ENCODE measurements at places on chromosomes 1 and 21.

GRCh38 chr1:205042911-205043806 lies at the start of gene CNTN2:
TSS of gene CNTN2 (plus strand) at chr1:205043212. CDS start at chr1:205053186, 9,974 bp downstream.
- DNase-seq: no peak

GRCh38 chr1:112406771-112407170 lies 10.8 kb downstream of the CTTNBP2NL start:
- DNase-seq: no peak

DNA sequence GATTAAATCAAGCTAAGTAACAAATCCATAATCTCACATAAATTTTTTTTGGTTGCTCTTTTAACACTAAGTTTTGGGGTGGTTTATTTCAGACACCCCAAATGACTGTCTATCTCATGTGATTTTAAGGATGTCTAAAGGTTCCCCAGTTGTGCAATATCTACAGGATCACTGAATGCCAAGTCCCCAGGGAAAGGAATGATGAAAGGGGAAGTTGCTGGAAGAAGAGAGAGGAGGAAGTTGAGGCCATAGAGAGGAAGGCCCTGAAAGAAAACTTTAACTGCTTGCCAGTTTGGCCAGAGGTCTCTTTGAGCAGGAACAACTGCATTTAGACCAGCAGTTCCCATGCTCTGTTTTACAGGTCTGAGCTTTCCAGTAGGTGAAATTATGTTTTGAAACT lies 27.5 kb upstream of the SLC19A2 start:
- DNase-seq: no peak

DNA sequence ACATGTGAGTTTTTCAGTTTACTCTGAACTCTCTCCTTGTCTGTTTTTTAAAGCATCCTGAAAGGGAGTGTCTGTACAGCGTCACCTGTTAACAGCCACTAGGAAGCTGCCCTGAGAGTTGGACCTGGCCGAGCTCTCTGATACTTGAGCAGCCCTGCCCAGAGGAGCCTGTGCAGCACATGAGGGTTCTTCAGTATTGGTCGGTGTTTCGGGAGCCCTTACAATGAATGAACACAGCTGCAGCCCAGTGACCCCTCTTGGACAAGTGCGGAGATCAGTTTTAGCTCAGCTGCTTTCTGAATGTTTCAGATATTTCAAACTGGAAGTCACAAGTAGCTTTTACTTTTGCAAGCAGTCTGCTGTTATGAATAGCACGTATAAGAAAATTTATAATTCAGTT lies 39.2 kb downstream of the ADARB1 start:
- DNase-seq: no peak

GRCh38 chr1:183097438-183098051 lies 74.3 kb downstream of the LAMC1 start:
- DNase-seq: no peak

- no peak for DNase-seq
Measured at GRCh38 chr21:26001356-26001755, 169.2 kb downstream of the APP start.

DNA sequence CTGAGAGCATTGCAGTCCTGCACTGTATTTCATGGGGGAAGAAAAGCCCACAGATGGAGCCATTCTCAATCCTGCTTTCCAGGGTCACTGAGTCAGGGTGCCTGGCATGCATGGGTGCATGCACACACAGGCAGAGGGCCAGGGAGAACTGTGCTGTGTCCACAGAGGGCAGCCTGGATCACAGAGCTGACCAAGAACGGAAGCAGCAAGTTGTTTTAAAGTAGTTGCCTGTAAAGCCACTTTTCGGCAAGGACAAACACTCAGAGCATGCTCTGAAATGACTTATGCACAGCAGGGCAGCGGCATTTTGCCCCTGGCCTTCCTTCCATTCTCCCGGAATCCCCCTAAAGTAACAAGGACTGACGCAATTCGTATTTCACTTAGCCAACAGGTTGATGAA lies 3.6 kb downstream of the ERG start:
- DNase-seq: no peak

DNA sequence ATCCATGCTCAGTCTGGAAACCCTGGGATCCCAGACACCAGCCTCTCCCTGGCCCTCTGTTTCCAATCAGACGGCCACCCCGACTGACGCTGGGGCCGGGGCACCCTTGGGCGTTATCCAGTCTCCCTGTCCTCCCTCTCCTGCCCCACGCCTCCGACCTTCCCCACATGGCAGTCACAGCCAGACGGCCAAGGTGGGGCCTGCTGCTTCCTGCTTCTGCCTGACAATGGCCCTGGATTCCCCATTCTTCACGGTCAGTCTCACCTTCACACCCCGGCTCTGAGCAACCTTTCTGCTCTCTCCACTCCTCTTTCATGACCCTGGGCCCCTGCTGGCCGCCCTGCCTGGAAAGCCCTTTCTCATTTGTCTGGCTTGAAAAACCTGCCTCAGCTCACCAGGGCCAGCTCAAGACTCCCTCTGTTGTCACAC lies 6.6 kb downstream of the GNG4 start:
- no peak for DNase-seq

GRCh38 chr1:60558236-60558635 lies 484.7 kb upstream of the C1orf87 start:
- no peak for DNase-seq

DNA sequence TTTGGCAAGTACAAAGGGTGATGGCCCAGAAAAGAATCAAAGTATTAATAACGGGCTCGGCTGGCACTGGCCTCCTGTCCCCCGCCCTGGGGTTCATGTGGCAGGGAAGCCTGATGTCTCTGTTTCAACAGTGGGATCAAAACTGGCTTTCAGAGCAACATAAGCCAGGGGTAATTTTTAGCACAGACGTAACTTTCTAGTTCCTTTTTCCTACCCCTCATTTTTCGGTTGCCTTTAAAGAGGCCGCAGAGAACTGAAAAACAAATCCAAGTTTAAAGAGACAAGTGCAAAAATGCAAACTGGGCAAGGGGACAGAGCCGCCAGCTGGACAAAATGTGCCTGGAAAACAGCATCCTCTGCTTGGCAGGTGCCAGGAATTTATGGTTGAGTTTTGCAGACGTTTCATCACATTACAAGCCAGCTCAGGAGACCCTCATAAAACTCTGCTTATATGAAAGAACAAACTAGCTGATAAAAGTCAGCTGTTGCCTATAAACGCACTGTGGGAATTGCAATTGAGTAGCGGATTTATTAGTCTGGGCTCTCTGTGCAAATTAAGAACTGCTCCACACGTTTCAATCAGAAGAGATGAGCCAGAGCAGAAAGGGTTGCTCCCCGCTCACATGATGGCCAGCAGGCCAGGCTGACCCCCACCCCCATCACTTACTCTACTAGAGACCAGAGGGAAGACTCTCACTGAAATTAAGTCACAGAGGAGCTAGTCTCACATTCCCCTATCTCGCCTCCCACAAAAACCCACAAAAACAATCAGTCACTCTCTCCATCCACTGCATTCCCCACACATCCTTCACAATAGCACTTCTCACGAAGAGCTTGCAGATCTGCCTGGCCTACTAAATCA lies 15.8 kb upstream of the CDCA8 start:
- no peak for DNase-seq

GRCh38 chr1:218123968-218124367 lies 161.1 kb upstream of the RRP15 start:
- no peak for DNase-seq

- no peak for DNase-seq
Measured at GRCh38 chr1:236143104-236143948, 987 bp downstream of the GPR137B start.

DNA sequence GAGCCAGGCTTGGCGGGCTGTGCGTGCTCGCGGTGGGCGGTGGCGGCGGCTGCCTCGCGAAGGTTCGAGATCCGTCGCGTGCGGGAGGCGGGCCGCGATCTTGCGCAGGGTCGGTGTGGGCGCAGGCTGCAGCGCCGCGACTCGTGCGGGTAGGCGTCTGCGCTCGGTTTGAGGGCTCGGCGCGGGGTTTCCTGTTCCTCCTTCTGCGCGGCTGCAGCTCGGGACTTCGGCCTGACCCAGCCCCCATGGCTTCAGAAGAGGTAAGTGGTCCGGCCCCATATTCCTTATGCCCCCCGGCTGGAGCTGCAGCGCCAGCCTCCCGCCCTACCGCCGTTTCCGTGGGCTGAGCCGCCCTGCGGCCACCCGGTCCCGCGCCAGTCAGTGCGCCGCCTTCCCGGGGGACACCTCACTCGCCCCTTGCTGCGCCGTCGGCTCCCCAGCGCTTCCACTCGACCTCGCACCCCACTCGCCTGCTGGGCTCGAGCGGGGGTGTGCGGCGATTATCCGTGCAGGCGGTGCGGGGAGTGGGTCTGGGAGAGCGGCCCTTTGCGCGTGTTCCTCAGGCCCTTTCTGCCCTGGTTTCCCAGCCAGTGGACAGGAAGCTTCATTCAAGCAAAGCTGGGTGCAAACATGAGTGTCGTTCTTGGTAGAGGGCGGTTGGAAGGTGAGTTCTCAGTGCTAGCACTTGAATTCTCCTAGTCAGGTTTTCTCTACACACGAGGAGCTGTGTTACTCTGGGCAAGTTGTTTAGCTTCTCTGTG lies at the start of gene CACYBP:
Gene CACYBP, plus strand, starts transcription at position 12 of the 761 bp plus-strand sequence. Its CDS starts 234 bp downstream, at position 246.
- DNase-seq: peak; percentile 25

DNA sequence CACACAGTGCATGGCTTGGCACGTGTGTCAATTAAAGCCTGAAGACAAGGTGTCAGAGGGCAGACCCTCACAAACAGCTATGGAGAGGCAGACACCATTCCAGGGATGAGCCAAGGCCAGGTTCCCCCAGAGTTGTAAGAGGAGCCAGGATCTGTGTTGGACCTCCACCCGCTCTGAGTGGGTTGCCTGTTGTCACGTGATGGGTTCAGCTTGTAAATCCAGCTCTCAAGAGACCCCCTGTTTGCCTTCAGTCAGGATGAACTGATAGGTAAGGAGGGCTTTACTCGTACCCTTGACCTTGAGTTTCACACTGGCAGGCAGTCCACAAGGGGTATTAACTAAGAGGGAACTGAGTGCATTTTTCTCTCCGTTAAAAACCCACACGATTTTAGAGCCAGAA lies 27.7 kb upstream of the KCND3 start:
- DNase-seq: no peak

DNA sequence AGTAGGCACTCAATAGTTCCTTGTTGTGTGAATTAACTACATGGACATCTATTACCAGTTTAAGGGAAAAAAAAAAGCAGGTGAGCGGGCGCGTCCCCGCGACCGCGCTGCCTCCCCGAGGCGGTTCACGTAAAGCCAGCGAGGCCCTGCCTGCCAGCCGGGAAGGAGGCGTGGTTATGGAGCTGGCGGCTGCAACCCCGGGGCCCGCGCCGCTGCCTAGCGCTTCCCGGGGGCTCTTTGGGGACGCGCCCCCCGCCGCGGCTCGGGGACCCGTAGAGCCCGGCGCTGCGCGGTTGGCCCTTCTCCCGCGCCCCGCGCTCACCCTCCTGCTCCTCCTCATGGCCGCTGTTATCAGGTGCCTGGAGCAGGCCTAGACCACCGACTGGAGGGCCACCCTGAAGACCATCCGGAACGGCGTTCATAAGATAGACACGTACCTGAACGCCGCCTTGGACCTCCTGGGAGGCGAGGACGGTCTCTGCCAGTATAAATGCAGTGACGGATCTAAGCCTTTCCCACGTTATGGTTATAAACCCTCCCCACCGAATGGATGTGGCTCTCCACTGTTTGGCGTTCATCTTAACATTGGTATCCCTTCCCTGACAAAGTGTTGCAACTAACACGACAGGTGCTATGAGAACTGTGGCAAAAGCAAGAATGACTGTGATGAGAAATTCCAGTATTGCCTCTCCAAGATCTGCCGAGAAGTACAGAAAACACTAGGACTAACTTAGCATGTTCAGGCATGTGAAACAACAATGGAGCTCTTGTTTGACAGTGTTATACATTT lies 2.6 kb upstream of the CC2D1B start:
- DNase-seq: no peak

DNA sequence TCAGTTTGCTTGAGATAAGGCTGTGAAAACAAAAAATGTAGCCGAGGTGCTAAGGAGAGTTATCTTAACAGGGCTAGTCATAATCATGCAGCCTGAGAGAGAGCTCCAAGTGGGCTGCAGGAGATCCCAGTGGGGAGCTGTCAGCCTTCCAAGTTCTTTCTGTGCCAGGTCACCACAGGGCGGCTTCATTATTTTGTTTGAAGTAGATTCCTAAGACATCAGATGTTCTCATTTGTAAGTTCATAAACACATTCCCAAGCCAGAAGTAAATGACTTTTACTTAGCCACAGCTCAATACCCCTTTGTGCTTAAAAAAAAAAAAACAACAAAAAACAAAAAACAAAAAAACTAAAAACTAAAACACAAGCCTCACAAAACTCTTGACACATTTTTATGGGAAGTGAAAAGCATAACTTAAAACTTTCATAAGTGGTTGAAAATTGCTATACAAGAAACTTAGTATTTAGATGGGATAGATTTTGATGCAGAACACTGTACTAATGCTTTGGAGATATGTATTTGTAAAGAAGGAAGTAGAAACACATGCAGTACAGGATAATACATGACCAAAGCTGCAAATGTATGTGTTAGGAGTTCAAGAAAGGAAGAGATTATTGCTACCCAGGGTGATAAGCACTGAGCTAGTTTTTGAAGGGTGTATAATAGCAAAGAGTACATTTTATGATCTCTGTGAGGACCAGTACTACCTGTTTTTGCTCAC lies 8.6 kb downstream of the CDC14A start:
- no peak for DNase-seq

DNA sequence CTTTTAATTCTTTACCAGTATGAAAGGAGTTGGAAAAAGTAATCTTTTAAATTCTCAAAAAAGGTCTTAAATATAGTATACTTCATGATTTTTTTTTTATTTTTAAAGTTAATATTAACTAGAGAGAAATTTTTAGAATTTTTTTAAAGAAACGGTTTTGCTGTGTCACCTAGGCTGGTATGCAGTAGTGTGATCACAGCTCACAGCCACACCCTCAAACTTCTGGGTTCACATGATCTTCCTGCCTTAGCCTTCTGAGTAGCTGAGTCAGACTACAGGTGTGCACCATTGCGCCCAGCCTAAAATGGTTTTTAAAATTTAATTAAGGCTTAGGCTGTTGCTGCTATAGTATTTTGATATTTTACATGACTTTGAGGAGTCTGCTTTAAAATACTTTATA lies 52.4 kb downstream of the TLCD4 start:
- DNase-seq: no peak

- DNase-seq: no peak
Measured at GRCh38 chr1:206850401-206850800, 15.0 kb upstream of the IL20 start.

GRCh38 chr1:162022626-162023025 lies 1.0 kb downstream of the OLFML2B start:
- DNase-seq: no peak

GRCh38 chr1:15760520-15761211 lies 2.1 kb downstream of the FBLIM1 start:
- no peak for DNase-seq

DNA sequence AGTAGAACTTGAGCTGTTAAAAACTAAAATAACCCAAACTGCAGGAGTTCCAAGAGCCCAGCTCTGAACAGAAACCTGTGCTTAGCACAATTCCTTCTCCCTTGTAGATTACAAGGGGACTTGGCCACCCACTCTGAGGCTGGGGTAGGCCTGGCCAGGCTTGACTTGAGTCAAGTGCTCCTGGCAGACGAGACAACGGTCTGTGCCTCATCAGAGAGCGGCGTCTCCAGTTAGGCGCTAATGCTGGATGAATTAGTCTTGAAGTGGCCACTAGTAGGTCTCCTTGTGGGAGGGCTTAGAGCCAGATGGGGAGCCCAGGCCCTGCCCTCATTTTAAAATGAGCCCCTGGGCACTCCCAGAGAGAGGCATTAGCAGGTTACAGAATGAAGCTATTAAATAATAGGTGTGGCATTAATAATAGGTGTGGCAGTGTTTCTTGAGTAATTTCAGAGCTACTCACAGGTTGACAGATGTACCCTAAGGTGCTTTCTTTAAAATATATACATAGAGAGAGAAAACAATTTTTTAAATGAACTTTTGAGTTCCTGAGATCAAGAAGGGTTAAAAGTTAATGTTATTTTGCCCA lies 1.1 kb downstream of the EEIG2 start:
- DNase-seq: no peak

GRCh38 chr1:179154437-179154836 lies 72.6 kb downstream of the TOR3A start:
- DNase-seq: no peak
